ENCODE measurements at places on chromosomes 7 and 10.

GRCh38 chr10:5482016-5482415 is 17.4 kb downstream of the CALML5 start:
- DNase-seq, result no peak

DNA sequence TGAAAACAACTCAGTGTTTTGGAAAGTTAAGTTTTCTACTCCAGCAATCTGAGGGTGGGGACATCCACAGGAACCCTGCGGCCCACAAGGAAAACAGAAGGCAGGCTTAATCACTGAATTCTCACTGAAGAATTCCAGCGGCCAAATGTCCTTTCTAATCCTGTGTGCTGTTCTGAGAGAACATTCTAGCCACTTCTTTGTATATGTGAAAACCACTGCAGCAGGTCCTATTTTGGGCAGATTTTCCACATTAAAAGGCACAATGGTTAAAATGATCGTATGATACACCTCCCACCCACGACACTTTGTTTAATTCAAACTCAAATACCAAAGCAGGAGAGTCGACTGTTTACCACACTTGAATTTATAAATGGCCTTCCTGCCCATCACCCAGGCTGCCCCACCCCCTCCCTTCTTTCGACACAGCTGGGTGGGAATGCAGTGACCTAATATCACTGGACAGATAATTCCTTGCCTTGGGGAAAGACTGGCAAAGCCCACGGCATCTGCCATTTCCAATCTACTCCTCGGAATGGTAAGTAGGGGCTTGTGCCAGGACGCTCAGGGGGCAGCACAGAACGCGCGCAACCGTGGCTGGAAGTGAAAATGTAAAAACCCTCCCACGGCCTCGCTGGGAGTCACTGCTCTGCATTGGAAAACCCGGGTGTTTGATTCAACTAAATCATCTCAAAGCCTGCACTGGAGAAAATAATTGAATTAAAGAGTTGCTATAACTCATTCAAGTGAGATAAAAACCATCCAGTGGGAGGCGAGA is 67.0 kb downstream of the CTBP2 start:
- no peak for DNase-seq

- DNase-seq, result no peak
Observed at GRCh38 chr7:102253973-102254370, 32.7 kb upstream of the SH2B2 start.

GRCh38 chr7:111855842-111856227 is 293.5 kb upstream of the IMMP2L start:
- no peak for DNase-seq

DNA sequence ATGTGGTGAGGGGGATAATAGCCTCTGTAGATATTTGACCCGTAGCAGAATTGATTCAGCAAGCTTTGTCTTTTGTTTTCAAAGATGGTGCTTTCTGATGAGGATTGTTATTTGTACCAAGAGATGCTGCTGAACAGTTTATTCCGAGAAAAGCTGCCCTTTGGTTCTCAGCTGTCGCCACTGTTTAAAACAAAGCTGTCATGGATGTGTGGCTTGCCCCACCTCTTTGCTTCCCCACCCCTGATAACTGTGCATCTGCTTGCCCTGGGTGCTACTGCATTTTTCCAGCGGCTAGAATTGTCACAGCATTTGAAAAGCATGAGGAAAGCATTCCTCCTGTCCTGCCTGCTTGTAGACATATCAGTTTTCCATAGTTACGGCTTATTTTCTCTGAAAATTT is 226.9 kb upstream of the CSTF2T start:
- no peak for DNase-seq

DNA sequence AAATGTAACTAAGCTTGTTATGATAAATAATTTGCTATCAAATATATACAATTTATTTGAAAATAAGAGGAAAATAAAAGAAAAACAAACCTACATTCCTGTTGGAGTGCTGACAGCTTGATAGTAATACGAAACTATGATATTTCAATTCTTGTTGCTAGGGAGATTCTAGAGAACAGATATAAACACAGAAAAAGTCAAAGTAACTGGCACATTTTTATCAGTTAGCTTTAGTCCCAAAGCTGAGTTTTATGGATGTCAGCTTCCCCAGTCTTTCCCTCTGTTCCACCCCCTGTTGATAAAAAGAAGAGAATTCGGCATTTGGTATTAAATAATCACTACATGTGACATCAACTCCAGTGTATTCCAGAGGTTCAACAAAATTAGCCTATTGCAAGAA is 1134.0 kb downstream of the XPNPEP1 start:
- DNase-seq, result no peak

DNA sequence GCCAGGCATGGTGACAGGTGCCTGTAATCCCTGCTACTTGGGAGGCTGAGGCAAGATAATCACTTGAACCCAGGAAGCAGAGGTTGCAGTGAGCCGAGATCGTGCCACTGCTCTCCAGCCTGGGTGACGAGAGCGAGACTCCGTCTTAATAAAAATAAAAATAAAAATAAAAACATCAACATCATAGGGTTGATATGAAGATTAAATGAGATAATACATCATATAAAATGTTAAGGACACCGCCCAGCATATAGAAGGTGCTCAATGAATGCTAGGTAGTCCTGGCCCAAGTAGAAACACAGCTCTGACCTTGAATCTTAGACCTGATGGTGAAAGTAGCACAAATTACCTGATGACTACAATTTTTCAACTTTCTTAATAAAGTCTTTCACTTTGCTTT is 74.0 kb downstream of the PAX2 start:
- no peak for DNase-seq

DNA sequence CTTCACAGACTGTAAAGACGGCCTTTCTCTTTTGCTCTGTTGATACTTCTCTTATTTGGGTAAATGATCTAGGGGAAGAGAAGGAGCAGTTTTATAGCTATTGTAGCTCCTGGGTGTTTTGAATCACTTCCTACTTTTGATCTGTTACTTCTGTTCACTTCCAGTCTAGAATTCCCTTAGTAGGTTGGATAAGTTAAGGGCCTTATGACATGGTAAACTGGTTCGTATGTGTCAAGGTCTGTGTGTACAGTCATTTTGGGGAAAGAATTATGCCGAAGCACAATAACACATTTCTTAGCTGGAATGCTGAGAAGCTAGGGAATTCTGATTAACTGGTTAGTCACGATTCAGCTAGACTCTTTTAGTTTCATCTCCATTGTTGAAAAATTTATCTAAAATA is 8.1 kb downstream of the DENND10 start:
- no peak for DNase-seq

GRCh38 chr7:72098807-72099580 is 313.1 kb downstream of the CALN1 start:
- no peak for DNase-seq

DNA sequence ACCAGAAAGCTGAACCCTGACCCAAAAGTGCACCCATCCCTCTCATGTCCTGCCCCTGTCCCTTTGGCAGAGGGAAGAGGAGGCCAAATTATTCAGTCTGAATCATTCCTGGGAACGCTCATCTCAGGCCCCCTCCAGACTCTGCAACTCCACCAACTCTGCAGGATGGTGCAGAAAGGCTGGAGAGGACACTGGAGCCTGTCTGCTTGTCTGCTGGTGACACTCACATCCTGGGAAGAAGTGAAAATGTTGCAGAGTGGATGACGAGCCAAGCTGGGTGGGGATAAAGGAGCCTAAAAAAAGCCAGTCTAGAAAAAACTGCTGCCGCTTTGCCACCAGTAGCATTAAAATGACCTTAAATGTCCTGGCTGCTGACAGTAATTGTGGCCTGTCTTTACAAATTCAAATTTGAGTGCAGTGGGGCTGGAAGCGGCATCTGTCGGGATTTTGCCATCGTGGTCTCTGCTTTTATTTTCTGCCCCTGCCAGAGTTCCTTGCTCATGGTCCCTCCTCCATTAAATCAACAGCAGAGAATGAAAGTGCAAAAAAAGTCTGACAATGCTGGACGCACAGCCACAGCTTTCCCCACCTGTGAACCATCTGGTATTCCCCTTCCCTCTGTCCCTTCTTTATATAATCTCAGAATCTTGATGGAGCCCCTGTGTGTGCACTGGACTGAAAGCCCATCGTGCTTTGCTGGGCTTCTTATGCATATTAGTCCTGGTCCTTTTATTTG is 63.9 kb downstream of the STK17A start:
- DNase-seq, result peak; percentile 42

GRCh38 chr7:134908289-134908688 is 78.0 kb upstream of the AGBL3 start:
- no peak for DNase-seq

GRCh38 chr7:131164025-131164925 is 163.4 kb upstream of the MKLN1 start:
- DNase-seq, result no peak

GRCh38 chr7:98616381-98617050 is 569 bp upstream of the NPTX2 start:
- DNase-seq, result no peak

DNA sequence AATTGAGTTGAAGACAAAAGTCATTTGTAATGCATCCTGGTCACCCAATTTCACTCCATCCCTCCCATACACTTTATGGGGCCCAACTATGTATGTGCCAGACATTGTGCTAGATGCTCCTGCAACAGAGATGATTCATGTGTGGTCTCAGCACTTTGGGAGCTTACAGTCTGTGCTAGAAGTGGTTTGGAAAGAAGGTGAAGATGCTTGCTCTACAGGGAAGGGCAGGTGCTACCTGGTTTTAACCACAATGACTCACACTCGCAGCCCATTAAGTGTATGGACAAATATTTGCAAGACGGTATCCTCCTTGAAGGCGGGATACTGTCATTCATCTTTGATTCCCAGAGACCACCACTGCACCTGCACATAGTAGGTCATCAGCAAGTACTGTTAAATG is 257.6 kb downstream of the OTUD1 start:
- DNase-seq, result no peak

GRCh38 chr7:105132835-105133234 is 118.8 kb downstream of the KMT2E start:
- DNase-seq, result no peak

- no peak for DNase-seq
Observed at GRCh38 chr10:116948530-116948870, 56.5 kb downstream of the SHTN1 start.

DNA sequence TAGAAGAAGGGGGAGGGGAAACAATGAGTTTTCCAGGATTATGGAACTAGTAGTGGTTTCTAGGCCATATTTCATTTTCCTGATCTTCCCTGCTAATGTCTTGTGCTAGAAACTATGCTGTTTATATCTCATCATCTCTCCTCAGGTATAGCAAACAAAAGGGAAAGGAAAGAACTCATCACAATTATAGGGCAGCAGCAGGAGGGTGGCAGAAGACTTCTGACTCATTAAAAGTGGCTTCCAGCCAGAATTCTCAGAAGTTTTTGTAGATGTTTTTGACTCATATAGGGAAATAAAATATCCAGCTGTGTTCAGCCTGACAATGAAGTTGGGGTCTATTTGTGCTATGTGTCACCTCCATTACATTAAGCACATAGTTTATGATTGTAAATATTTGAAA is 6.5 kb downstream of the AHR start:
- DNase-seq, result peak; percentile 64

DNA sequence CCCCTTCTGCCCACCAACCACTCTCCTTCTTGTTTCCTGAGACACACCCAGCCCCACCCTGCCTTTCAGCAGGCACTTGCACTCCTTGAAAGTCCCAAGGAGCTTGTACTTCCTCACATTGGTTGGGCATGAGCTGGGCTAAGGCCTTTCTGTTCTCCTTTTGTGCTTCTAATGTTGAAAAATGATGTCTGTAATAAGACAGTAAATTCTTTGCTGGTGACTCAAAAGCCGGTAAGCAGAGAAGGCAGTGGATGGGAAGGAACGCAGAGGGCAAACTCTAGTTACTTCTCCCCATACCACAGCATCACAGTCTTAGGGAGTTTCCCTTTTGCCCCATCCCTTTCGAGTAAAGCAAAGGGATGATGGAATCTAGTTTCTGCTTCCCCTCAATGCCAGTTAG is 185.6 kb downstream of the PLXNA4 start:
- no peak for DNase-seq

DNA sequence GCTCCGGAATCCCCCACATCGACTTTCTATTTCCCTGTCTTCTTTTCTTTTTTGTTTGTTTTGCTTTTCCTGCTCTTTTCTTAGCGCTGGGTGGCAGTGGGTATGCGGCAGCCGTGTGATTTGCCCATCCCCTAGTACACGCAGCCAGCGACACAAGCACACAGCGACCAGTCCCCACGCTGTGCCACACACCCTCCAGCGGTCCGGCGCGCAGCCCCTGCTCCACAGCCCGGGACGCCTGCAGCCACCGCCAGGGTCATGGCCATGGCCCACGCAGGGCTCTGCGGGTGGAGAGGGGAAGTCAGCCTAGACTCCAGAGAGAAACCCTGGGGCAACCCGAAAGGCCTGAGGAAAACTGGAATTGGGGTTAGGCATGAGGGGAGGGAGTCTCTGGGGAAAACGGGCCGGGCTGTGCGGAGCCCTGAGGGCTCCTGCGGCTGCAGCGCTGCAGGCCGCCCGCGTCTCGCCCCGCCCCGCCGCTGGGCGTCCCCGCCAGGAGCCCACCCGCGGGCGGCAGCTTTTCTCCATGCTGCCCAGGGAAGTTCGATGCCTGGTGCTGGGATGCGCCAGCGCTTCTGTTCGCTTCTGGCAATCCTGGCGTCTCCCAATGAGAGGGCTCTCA is 2.5 kb downstream of the CHRM2 start:
- DNase-seq, result no peak

DNA sequence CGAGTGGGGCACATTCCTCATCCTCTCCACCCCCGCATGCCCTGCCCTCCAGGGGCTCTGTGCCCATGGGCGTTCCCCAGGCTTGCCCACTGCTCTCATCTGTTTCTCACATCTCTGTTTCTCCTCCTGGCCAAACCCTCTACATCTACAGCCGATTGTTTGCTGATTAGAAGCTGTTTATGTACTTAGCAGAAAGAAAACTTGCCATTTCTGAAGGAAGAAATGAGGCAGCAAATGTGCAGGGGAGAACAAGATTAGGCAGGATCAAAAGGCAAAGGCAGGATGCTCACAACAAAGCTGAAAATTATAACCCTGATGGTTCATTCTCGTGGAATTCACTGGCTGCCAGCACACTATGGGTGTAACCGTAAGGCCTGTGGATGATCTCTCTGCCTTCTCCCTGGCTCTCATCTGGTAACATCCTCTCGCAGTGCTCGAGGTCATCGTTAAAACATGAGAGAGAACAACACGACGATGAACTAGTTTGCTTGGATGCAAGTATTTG is 111.6 kb upstream of the KLF14 start:
- DNase-seq, result peak; percentile 50

DNA sequence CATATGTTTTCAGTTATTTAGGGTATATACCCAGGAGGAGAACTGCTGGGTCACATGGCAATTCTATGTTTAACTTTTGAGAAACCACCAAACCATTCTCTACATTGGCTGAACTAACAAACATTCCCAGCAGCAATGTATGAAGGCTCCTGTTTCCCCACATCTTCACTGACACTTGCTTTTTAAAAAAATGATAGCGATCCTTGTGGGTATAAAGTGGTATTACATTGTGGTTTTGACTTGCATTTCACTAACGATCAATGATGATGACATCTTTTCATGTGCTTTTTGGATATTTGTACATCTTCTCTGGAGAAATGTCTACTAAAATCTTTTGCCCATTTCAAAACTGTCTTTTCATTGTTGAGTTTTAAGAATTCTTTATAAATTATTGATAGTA is 51.2 kb upstream of the ANAPC16 start:
- no peak for DNase-seq

All from H54 (cell line).